Esophagus muscularis mucosa (tissue), 4 donors: ENCODE measurements at places on chromosomes 11 and 22. TPM values are rescaled to one million over a fixed set of nuclear protein-coding genes. Genes with fewer than 3 reads are reported as not detected.

DNA sequence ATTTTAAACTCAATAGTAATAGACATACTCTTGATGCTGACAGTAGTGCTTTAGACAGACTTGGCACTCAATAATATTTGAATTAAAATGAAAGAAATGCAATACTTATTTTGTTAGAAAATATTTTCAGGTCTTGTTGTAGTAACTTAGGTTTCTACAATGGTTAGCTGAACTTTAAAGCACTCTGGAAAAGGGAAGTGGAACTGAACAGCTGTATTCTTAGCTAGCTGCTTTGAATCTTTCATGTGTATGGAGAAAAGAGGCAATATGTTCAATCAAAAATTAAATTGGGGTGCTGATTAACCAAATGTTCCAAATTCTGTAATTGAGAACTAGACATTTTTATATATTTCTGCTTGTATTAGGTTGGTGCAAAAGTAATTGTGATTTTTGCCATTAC lies 517.9 kb upstream of the RAG2 start:
- no peak overlapping the region for H3K4me3 ChIP-seq
- DNase-seq = no peak
- H3K4me1 ChIP-seq = no peaks in the 10 kb centered on the region
- H3K27ac ChIP-seq = no peak overlapping the region

DNA sequence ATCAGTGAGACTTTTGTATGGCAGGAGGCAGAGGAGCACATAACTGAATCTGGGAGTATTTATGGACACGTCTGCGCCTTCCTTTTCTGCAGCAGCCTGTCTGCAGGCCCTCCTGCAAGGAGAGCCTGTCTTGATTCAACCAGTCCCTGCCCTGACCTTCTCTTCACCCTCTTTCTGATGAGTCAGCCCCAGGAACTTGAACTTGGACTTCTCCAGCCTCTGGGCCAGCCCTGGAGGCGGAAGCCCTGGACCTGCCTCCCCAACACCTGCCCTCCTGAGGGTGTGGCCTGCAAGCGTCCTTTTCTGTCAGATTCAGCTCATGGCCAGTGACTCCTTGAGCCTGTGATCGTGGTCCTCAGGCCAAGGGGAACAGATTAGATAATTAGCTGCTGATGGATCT lies 20.0 kb downstream of the DAGLA start:
- DNase-seq = no peak
- no peak overlapping the region for H3K4me3 ChIP-seq
- H3K36me3 ChIP-seq = no peaks in the 10 kb centered on the region
- H3K27ac ChIP-seq = peak overlapping the region; percentile 90

GRCh38 chr11:113562981-113563461 lies 87.8 kb upstream of the DRD2 start:
- no peaks in the 10 kb centered on the region for H3K27me3 ChIP-seq
- DNase-seq = no peak
- no peak overlapping the region for H3K27ac ChIP-seq
- H3K4me3 ChIP-seq = no peak overlapping the region
- H3K36me3 ChIP-seq = no peaks in the 10 kb centered on the region
- no peaks in the 10 kb centered on the region for H3K4me1 ChIP-seq

DNA sequence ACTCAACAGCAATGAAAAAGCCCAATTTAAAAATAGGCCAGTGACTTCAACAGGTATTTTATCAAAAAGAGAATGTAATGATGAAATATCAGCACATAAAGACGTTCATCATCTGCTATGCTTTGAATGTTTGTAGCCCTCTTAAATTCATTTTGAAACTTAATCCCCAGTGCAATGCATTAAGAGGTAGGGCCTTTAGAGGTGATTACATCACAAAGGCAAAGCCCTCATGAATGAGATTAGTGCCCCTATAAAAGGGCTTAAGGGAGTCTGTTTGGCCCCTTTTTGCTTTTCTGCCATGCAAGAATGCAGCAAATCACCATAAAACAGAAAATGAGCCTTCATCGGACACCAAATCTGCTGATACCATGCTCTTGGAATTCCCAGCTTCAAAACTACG lies 637.0 kb downstream of the DLG2 start:
- no peaks in the 10 kb centered on the region for H3K4me1 ChIP-seq
- no peak overlapping the region for H3K4me3 ChIP-seq
- DNase-seq = no peak

F2 gene
- total RNA-seq = not detected

C11orf52 gene
- 6.9 TPM for total RNA-seq

SCGB1A1 gene
- not detected for total RNA-seq

DNA sequence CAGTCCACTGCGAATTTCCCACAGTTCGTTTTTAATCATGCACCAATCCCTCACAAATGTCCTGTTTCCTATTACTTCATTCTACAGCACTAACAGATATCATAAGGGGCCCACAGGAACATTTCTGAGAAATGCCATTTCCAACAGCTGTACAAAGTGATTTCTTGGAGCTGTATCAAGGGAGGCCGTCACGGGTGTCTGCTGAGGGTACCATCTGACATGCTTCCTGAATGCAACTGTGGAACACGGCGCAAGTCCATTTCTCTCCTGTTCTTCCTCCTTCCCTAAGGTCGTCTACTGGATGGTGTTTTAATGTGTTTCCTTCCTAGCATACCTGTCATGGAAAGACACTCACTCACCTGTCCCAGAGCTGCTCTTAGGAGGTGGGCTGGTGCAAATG lies 320.7 kb downstream of the LARGE1 start:
- no peak overlapping the region for H3K27ac ChIP-seq
- H3K36me3 ChIP-seq = peaks cover 6% of the 10 kb centered on the region
- H3K27me3 ChIP-seq = no peaks in the 10 kb centered on the region
- no peak for DNase-seq
- no peak overlapping the region for H3K4me3 ChIP-seq
- H3K4me1 ChIP-seq = no peaks in the 10 kb centered on the region

CD44 gene
- total RNA-seq = 212 TPM

GRCh38 chr11:116460156-116460920 lies 312.4 kb downstream of the BUD13 start:
- no peak overlapping the region for H3K27ac ChIP-seq
- H3K27me3 ChIP-seq = no peaks in the 10 kb centered on the region
- H3K36me3 ChIP-seq = no peaks in the 10 kb centered on the region
- H3K4me1 ChIP-seq = no peaks in the 10 kb centered on the region

TYMP gene
- 79.2 TPM for total RNA-seq

GRCh38 chr22:40535642-40536041 lies 100.9 kb downstream of the MRTFA start:
- H3K4me1 ChIP-seq = peaks cover 49% of the 10 kb centered on the region
- no peak for DNase-seq
- no peak overlapping the region for H3K4me3 ChIP-seq
